ENCODE measurements at places on chromosomes 3 and 15. TPM values are rescaled to one million over a fixed set of nuclear protein-coding genes. Genes with fewer than 3 reads are reported as not detected.

DAZL gene
- total RNA-seq: not detected

CHRNA7 gene
- not detected for total RNA-seq

SH2D7 gene
- total RNA-seq: not detected

CFAP91 gene
- total RNA-seq: 0.55 TPM

LIPC gene
- 202 TPM for total RNA-seq

PLS1 gene
- 14.2 TPM for total RNA-seq

MYO5A gene
- total RNA-seq: 4.0 TPM

HES1 gene
- 21.3 TPM for total RNA-seq

ACAA1 gene
- 479 TPM for total RNA-seq

ANKRD34C gene
- not detected for total RNA-seq

SNURF gene
- total RNA-seq: 0.83 TPM

RARRES1 gene
- total RNA-seq: 1.3 TPM

ALCAM gene
- 25.0 TPM for total RNA-seq

SENP8 gene
- 1.6 TPM for total RNA-seq

XRN1 gene
- total RNA-seq: 22.3 TPM

GPR176 gene
- total RNA-seq: 0.88 TPM

PLCH1 gene
- total RNA-seq: 0.08 TPM

PLA2G4E gene
- not detected for total RNA-seq

RTP3 gene
- total RNA-seq: 28.6 TPM

DNAH12 gene
- 0.20 TPM for total RNA-seq

GHSR gene
- total RNA-seq: not detected

FBXL2 gene
- total RNA-seq: 0.38 TPM

SLCO2A1 gene
- 7.4 TPM for total RNA-seq

HESX1 gene
- total RNA-seq: 0.75 TPM

WDR93 gene
- not detected for total RNA-seq

SEMA3F gene
- 4.0 TPM for total RNA-seq

STAB1 gene
- total RNA-seq: 71.5 TPM

SYNPR gene
- total RNA-seq: not detected

GLDN gene
- 0.60 TPM for total RNA-seq

EOMES gene
- total RNA-seq: 0.08 TPM

ATP11B gene
- 22.6 TPM for total RNA-seq

ZNF502 gene
- total RNA-seq: 1.8 TPM

PTPRG gene
- 15.6 TPM for total RNA-seq

THPO gene
- 8.5 TPM for total RNA-seq

SLC38A3 gene
- 242 TPM for total RNA-seq

ACSBG1 gene
- total RNA-seq: not detected

GOLGA8S gene
- total RNA-seq: 0.35 TPM

CP gene
- 1,073 TPM for total RNA-seq

GRAMD2A gene
- total RNA-seq: not detected

RASGRP1 gene
- total RNA-seq: 0.28 TPM

Measured in left lobe of liver (tissue), 2 donors.